ENCODE measurements at places on chromosomes 7 and 10.

DNA sequence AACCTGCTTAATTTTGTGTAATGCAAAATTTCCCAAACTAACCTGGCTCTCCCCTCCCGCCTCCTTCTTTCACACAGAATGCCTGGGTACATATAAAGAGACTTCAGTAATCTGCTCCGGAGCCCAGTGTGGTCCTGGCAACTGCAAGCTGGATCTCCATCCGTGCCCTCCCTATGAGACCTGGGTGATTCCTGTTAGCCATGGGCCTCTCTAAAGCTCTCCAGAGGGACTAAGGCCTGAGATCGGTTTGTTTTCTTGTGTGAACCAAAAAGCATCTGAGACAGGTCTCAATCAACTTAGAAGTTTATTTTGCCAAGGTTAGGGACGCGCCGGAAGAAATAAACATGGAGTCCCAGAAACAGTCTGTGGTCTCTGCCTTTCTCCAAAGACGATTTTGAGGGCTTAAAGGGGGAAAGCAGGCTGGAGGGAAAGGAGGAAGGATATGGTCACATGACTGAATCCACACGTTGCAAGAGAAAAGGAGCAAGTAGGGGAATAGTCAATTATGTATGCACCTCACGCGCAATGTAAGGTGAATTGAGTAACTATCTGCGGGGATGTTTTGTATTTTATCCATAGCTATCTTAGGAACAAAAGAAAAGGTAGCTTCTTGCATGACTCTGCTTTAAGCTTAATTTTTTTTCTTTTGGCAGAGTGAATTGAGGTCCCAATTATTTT is 46.2 kb upstream of the CCDC3 start:
- DNase-seq = no peak

DNA sequence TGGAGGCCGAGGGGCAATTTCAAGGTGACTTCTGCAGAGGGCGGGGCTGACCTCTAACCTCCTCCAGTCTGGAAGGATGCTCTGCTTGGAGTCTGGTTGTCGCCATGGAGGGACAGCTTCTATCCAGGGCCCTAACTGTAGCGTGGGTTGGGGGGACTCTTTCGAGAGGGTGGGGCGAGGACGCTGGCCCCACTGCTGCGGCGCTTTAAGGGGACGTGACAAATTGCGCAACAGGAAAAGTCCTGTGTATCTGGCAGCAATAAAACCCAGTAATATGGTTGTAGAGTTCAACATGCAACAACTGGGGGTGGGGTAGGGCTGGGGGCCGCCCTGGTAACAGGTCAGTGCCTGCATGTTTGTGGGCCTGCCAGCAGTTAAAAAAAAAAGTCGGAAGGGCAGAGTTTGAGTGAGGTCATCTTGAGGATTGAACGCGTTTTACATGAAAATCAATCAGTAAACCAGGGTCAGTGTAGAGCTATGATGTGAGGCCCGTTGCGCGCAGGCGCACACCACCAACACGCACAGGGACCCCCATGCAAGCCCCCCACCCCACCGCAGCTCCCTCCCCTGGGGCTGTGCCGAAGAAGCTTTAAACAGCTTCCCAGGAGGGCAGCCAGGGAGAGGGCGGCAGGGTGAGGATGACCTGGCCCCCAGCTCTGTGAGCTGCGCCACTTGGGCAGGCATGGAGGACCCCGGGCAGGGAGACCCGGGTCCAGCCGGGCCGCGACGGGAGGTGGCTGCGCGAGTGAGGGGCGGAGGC is 4.3 kb downstream of the SHH start:
- DNase-seq = no peak

DNA sequence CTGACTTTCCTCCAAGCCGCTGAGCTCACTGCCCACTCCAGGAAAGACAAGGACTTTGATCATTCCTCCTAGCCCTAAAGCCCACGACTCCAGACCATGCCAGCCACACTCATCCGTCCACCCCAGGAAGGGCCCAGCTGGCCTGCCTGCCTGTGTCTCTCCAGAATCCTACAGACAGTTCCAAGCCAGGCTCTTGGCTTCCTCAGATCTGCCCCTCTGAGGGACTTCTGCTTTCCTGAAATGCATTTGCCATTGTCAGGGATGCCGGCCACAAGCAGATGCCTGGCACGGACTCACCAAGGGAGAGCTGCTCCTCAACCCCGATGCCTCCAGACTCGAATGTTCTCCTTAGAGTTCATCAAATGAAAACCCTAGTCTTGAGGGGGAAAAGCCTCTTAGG is 155.8 kb downstream of the OAT start:
- no peak for DNase-seq

DNA sequence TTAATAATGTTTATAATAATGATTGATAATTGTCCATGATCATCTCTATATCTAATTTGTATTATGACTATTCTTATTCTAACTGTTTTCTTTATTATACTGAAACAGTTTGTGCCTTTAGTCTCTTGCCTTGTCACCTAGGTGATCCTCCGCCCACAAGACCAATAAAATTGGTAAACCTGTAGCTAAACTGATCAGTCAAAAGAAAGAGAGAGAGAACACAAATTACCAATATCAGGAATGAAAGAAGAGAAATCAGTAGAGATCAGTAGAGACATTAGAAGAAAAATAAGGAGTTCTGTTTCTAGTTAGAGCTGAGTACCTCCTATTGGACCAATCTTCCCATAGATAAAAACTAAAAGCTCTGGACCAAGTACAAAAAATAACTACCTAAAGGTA is 6.1 kb upstream of the COA1 start:
- no peak for DNase-seq

DNA sequence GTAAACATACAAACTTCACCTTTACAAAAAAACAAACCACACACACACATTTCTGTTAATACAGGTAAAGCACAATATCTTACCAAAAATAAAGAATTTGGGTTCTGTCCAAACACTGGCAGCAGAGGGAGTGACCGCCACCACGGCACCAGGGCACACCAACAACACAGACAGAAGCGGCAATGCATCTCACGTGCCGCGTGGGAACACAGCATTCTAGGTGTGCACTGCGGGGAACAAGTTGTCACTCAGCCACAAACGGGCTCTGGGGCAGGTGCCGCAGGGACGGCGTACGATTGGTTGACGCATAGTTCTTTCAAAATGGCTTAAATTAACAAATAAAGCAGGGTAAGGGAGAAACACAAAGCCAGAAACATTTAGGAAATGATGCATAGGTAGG is 22.3 kb downstream of the PDGFA start:
- no peak for DNase-seq

Data from NCI-H187 (cell line).